ENCODE measurements at places on chromosomes 7 and 10.

DNA sequence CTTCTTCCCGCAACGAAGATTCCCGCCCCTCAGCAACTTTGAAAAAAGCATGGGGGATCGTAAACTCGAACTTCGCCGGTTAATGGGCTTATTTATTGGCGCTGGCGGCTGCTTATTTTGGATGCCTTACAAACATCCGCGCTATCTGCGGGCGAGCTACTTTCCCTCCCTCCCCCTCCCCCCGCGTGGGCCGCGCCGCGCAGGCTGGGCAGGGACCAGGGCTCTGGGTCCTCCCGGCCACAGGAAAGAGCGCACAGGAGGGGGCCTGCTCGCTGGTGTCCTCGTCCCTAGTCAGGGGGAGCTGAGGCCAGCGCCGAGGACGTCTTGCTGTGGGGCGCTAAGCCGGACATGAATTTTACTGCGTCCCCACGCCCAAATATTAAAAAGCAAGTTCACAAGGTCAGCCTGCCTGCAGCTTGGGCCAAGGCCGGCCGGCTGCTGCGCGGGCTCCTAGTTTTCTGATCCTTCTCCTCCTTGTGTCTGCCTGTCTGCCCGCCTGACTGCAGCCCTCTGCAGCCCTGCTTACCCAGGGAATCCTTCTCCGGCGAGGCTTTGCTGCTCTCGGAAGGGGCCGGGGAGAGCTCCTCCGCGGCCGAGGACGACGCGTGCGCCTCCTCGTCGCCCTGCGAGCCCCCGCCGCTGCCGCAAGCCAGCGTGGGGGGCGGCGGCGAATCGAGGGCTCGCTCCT is 1.2 kb downstream of the HOXA10 start:
- DNase-seq: no peak

GRCh38 chr7:134710854-134711624 is 64.4 kb downstream of the BPGM start:
- peak; percentile 68 for DNase-seq

DNA sequence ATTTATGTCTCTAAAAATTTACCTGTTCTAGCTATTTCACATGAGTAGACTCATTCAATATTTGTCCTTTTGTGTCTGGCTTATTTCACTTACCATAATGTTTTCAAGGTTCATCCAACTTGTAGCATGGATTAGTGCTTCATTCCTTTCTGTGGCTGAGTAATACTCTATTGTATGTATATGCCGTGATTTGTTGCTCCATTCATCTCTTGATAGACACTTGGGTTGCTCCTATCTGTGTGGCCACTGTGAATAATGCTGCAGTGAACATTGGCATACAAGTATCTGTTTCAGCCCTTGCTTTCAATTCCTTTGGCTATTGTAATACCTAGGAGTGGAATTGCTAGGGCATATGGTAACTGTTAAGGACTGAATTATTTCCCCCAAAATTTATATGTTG is 86.9 kb downstream of the VWC2 start:
- DNase-seq: no peak

DNA sequence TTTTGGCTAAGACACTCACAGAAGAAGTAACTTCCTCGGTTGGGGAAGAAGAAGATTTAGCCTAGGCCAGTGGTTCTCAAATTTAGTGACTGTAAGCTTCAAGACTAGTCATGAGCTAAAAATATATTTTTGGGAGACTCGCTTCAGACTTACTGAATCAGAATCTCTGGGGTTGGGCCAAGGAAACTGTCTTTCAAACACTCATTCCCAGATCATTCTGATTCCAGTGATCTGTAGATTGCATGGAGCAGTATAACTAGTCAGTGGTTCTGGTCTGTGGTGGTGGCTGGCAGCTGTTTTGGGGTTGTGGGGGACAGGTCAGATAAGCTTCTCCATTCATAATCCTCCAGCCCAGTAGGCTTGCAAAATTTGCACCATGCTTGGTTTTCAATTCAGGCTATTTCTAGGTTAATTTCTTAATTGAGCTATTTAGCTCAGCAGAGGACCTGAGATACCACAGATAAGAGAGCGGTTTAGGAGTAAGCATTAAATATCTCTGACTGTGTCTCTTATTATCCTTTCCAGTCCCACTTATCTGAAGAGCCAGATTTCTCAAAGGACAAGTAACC is 3.8 kb upstream of the KAT6B start:
- no peak for DNase-seq

- DNase-seq: no peak
Measured at GRCh38 chr7:112505495-112505894, 24.7 kb downstream of the LSMEM1 start.

- no peak for DNase-seq
Measured at GRCh38 chr7:100942045-100942774, 7.1 kb upstream of the MUC3A start.

- no peak for DNase-seq
Measured at GRCh38 chr7:30465811-30466180, 12.8 kb downstream of the NOD1 start.

GRCh38 chr10:109875151-109875568 is 48.2 kb downstream of the XPNPEP1 start:
- DNase-seq: no peak

- DNase-seq: no peak
Measured at GRCh38 chr10:102444851-102445250, 6.5 kb downstream of the C10orf95 start.
